ENCODE measurements at places on chromosomes 1 and 21.

DNA sequence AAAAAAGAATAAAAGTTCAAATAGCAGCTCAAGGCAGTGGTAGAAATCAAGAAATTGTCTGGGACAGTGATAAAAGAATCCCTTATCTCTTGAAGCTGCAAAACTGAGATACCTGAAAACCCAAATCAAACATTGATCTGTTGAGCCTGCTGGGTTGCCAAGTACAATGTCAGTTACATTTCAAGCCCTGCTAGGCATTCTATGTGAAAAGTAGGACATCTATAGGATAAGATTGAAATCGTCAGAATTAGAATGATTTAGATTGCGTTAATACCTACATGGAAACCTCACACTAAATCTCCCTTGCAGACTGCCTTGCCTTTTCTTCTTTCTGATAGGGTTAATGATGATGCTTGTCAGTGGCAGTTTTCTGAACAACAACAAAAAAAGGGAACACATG, 1684.4 kb upstream of the B3GALT2 start:
- DNase-seq = no peak

DNA sequence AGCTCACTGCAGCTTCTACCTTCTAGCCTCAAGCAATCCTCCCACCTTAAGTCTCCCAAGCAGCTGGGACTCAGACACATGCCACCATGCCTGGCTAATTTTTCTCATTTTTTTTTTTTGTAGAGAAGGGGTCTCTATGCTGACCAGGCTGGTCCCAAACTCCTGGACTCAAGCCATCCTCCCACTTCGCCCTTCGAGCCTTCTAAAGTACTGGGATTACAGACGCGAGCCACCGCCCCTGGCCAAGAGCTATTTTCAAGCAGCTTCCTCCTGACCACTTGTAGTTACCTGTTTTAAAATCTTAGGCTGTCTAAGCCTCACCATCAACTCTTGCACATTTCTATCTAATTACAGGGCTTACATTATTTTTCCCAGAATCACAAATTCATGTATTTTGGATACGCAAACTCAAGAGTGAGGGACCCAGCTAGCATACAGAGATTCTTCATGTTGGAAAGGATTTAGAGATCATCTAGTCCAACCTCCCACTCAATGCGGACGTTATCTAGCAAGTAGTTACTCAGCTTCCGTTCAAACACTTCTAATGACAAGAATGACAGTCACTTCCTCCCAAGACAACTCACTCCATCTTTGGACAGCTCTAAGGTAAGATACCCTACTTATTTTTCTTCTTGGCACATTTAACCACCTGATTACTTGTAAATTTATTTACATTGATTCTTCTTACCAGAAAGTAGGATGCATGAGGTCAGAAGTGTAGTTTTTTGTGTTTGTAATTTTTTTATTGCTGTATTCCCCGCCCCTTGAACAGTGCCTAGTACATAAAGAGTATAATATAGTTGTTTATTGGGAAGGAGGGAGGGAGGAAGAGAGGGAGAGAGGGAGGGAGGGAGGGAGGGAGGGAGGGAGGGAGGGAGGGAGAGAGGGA, 65.4 kb downstream of the LUZP1 start:
- DNase-seq = no peak

- no peak for DNase-seq
Observed at GRCh38 chr1:225999912-226000337, 782 bp upstream of the SDE2 start.

GRCh38 chr1:205371871-205372660, 15.3 kb upstream of the KLHDC8A start:
- DNase-seq = no peak

- DNase-seq = no peak
Observed at GRCh38 chr1:219123036-219123435, 50.6 kb upstream of the LYPLAL1 start.

- no peak for DNase-seq
Observed at GRCh38 chr21:35026153-35026500, 23.0 kb downstream of the RUNX1 start.

Measured in stimulated activated CD8-positive, alpha-beta memory T cell treated with anti-CD3 and anti-CD28 coated beads, Interleukin-4, amount 100 ng/mL, for 1 hour (primary cell).